Stimulated activated CD8-positive, alpha-beta memory T cell treated with anti-CD3 and anti-CD28 coated beads, Interleukin-7, amount 100 ng/mL, for 4 hours (primary cell): ENCODE measurements at places on chromosomes 4 and X.

GRCh38 chr4:28562913-28563312 lies 1702.3 kb downstream of the STIM2 start:
- DNase-seq = no peak

DNA sequence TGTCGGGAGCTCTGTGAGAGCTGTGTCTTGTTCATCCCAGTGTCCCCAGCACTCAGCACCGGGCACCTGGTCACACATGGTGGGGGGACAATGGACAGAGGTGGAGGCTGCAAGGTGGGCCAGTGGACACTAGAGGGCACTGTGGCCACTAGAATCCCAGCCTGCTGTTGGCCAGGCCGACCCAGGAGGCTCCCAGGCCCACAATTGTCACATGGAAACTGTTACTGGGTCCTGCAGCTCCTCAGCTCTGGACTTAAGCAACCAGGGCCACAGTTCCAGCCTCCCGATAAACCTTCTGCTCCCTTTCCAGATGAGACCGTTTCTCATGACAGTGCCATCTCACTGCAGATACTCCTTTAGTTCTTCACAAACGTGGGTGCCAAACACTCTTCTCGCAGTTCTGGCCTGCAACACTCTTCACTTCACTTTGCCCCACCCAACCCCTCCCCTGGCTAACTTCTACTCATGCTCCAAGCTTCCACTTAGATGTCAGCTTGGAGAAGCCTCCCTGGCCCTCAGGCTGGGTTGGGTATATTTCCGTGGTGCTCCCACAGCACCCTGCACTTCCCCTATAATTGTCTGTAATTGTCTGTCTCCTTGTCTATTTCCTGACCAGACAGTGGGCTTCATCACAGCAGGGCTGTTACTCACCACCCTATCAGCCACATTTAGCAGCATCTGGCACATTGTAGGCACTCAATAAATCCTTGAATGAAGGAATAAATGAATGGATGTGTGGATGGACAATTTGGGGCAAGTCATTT lies 3.5 kb upstream of the IQSEC2 start:
- no peak for DNase-seq

DNA sequence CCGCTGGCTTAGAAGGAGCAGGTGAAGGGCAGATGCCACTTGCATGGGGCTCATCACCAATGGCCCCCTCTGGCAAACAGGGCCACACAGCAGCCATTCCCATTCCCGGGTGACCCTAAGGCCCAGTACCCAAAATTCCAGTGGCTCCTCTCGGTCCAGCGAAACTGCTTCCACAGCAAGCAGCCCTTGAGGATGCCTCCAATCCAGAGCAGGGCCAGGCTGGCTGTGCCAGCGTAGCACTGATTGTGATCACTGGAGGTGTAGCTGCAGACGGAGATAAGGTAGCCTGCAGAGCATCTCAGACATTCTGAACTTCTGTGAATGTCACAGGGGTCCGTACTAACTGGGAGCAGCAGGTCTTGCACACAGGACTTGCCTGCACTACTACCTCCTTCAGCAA lies 27.3 kb downstream of the ACSL1 start:
- no peak for DNase-seq

- no peak for DNase-seq
These were observed 83.0 kb downstream of the TNIP2 start for GRCh38 chr4:2673157-2673556.

- no peak for DNase-seq
These were observed 12.9 kb downstream of the CSF2RA start for GRCh38 chrX:1281521-1281920.

DNA sequence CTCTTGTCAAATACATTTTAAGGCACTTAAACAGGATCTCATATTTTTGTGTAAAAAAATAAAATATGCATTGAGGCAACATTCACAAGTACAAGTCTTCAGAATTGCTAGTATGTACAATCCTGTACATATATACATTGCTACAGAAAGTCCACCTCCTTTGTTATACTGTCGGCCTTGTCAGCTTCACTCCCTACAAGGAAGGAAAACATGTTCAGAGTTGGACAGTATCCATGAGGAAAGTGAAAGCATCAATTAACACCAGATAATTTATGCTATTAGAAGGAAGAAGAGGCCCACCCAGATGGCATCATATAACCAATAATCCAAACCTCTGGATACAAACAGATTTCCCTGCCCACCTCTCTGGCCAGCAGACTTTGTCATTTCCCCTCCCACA lies 42.0 kb downstream of the REELD1 start:
- no peak for DNase-seq

DNA sequence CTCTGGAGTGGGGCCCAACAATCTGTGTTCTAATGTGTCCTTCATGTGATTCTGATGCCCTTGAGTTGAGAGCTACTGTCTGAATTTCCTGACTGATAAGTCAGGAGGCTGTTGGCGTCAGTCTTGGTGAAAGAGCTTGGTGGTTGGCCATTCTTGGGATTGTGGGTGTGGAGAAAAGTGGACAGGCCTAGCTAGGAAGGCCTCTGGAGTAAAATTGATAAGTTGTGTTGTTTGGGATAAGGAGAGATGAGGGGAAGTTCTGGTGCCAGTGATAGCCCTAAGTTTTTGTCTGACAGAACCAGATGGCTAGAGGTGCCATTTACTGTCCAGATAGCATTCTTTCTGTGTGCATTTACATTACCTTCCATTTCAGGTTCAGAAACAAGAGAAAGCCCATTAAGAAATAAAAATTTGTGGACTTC lies 11.7 kb downstream of the NSD2 start:
- no peak for DNase-seq

DNA sequence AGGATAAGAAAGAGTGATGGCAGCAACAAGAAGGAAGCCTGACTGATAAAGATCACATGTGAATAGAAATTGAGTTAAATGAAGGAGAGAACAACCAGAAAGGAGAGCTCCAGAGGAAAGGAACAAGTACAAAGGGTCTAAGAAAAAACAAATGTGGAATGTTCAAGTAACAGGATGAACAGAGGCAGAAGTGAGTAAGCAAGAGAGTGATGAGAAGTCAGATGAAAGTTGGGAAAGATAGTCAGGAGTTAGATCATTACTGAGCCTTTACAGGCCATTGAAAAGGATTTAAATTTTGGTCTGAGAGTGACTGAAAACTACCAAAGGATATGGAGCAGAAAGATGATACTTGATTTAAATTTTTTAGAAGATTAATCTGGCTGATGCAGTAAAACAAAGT lies 38.1 kb downstream of the NFXL1 start:
- no peak for DNase-seq

DNA sequence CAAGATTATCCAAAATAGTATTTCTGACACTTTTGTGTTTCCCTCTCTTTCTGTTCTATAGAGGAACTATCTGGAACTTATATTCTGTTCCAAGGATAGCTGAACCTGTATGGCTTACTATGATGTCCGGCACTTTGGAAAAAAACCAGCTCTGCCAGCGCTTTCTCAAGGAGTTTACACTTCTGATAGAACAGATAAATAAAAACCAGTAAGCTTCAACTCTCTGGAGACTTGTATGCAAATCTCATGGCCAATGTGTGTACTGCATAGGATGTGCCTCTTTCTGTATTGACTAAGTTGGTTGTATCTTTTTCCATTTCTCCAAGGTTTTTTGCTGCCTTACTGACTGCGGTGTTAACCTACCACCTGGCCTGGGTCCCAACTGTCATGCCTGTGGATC lies 92.5 kb downstream of the FNIP2 start:
- no peak for DNase-seq

- no peak for DNase-seq
These were observed 135.2 kb upstream of the TSPAN5 start for GRCh38 chr4:98793658-98794057.

GRCh38 chrX:71540801-71541200 lies 7.9 kb downstream of the OGT start:
- DNase-seq = no peak

DNA sequence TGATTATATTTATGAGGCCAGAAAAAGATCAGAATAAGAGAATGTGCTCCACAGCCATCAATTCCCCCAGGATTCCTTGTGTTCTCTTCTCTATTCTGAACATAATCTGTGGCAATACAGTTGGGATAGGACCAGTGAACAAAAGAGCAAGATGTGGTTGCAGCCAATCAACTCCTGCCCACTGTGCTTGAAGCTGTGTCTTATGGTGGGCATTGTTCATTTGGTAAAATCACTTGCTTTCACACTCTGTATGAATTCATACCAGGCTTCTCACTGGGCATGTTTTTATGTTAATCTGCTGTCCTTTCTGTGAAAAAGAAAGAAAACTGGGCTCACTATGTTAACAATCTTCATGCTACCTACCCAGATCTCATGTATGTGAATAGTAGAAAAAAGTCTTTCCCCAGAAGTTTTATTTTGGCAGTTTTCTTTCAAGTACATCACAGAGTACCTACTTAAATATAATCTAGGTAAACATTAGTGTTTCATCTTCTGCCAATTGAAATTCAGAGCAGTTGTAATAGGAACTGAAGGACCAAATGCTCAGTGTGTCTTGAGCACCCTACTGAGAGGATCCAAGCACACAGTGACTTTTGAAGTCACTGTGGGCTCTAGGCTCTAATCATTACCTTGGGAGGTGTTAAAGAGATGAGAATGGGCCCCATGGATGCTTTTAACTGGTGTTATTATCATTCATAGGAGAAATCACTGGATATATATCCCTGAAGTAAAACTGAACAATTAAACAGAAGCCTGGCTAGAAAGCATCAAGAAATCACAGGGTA lies 429.2 kb upstream of the TRAM1L1 start:
- DNase-seq = no peak

DNA sequence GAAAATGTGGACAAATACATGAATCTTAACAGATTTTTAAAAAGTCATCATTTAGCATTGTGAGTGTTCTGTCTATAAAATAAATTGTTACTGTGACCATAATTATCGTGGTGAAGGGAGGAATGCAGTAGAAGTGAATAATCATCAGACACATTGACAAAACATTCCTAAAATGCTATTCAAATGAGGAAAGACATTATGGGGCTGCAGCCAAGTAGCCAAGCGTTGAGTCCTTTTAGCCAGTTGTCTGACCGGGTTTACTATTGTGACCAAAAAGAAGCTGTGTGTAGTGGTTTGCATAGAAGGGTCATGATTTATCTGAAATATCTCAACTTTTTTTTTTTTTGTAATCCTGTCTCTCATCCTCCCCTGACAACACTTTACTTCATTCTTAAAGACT lies 19.5 kb downstream of the WWC2 start:
- no peak for DNase-seq
